ENCODE measurements at places on chromosomes 13 and 19. TPM values are rescaled to one million over a fixed set of nuclear protein-coding genes. Genes with fewer than 3 reads are reported as not detected.

The ZNF699 gene
- total RNA-seq: 23.7 TPM

The ZIM2 gene
- 0.07 TPM for total RNA-seq

The SIGLEC11 gene
- not detected for total RNA-seq

The ZNF99 gene
- under 0.01 TPM for total RNA-seq

The TICAM1 gene
- 19.2 TPM for total RNA-seq

The MYH14 gene
- total RNA-seq: 87.8 TPM

The FGF22 gene
- not detected for total RNA-seq

The GNG8 gene
- not detected for total RNA-seq

The CCDC70 gene
- total RNA-seq: not detected

The KIR3DL2 gene
- total RNA-seq: not detected

GRCh38 chr13:83453300-83453699 is 429.0 kb downstream of the SLITRK1 start:
- no peak for DNase-seq

DNA sequence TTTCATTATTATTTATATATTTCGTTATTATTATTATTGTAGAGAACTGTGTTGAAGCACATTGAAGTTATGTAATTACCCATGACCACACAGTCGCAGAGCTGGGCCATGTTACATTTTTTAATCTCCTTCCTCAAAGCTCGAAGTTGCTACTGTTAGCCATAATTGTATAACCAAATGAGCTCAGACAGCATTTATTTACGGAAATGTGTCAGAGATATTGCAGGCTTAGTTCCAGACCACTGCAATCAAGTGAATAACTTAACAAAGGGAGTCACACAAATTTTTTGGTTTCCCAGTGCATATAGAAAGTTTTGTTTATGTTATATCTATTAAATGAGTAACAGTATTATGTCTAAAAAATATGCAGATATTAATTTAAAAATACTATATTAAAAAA is 147.1 kb upstream of the SLITRK1 start:
- no peak for DNase-seq

DNA sequence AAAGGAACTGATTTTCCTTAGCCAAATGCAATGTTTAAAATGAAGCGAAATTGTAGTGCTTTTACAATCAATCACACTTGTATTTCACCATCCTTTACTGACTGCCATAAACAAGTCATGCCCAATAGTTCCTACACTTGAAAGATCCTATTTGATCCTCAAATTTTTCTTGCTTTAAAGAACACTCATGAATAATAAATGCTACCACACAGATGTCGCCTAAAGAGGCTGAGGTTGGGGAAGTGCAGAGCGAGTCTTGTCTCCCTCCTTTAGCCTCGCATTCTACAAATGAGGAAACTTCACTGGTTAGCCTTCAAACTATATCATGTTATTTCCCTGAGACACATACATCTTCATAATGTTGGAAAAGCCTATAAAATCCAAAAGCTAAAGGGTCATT is 18.7 kb upstream of the AMER2 start:
- no peak for DNase-seq

DNA sequence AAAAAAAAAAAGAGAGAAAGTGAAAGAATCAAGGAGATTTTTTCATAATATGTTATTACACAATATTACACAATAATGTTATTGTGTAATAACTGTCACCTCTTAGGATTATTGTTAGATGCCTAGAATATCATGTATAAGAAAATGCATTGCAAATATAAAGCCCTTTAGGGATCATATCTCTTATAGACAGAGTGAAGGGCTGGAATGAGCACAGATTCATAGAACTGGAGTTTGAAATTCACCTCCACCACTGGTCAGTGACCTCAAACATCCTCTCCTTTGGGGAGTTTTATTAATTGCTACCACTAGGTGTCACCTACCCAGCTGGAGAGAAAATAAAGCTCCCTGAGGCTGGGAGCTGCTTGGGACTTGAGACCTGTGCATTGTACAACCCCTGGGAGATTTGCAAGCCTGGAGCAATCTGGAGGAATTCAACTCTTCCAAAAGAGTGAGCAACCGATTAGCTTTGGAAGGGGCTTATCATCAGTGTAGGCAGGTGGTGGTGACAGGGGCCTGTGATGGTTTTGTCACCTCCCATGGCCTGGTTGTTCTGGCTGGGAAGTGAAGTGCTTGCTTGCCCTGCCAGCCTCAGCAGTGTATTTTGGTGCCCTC is 30.3 kb upstream of the FRY start:
- no peak for DNase-seq

- DNase-seq: peak; percentile 64
These were observed 607 bp upstream of the ZNF566 start for GRCh38 chr19:36489920-36490415.

DNA sequence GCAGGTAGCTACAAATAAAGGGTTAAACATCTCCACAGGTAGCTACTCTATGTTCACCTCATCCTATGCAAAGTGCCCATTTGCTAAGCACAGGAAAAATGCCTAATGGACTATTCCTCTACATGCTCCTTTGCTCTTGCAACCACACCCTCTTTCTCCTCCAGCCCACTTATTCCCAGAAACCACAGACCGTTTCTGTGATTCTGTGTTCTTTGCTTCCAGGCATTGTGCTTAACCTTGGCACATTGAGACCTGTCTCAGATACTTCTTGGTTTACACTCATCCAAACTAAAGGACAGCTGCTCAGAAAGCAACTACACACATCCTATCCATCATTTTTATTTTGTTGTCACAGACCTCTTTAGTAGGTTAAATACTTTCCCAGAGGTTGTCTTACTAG is 785.0 kb upstream of the MIR17HG start:
- DNase-seq: no peak

DNA sequence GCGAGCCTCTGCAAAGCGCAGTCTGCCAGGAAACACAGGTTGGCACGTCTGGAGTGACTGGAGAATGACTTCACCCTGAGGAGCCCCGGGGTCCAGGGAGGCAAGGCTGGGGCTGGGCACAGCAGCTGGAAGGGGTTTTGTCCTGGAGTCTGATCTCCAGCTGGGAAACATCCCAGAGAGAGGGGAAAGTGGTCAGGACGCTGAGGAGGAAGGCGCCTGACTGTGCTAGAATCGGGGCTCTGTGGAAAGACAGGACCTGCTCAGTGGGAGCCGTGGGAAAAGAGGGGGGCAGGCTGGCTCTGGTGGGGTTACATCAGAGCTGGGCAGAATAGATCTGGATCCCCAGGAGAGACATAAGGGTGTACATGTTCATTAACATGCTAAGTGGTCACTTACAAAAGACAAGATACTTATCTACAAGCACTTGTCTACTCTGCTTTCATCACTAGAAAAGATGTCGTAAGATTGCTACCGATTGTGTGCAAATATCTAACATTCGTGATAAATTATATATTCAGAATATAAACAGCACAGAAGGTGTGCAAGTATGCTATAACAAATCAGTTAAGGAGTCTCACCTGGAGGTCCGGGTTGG is 106.6 kb downstream of the COL4A1 start:
- DNase-seq: no peak

- no peak for DNase-seq
These were observed 393.5 kb downstream of the KLF12 start for GRCh38 chr13:73740666-73741065.

DNA sequence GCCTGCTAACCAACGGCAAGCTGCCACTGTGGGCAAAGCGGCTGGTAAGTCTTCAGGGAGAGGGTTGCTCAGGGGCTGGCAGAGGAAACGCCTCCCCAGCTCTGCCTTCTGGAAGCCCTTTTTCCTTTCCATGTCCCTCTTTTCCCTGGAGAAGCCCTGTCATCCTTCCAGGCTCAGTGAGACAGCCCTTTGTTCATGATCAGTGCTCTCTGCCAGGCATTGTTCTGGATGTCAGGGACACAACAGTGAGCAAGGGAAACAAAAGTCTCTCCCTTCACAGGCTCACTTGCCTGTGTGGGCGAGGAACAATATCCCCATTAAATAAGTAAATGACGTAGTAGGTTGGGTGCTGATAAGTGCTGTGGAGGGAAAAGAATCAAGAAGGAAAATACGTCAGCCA is 13.9 kb upstream of the OVOL3 start:
- no peak for DNase-seq

DNA sequence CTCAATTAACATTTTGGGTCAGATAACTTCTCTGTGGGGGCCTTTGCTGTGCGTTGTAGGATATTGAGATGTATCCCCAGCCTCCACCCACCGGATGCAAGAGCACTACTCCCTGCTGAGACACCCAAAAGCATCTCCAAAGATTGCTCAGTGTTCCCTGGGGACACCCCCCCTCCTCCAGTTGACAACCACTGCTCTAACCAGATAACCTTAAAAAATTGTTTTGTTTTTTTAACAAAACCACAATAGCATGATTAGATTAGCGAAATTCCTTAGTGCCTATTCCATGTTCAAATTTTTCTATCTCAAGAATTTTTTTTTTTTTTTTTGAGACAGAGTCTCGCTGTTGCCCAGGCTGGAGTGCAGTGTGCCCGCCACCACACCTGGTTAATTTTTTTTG is 2.6 kb upstream of the EPN1 start:
- no peak for DNase-seq

DNA sequence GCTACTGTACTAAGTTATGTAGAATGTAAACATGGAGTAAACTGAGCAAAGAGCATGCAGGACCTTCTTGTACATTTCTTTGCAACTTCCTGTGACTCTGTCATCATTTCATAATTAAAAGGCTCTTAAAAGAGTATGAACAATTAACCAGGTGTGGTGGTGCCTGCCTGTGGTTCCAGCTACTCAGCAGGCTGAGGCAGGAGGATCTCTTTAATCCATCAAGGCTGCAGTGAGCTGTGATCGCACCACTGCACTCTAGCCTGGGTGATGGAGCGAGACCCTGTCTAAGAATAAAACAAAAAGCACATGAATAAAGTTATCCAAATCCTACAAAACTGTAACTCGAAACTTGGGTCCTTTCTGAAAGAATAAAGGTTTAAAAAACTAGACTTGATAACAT is 5.8 kb upstream of the SPACA7 start:
- DNase-seq: no peak

GRCh38 chr19:50573741-50574461 is 5.7 kb upstream of the LRRC4B start:
- DNase-seq: no peak

- no peak for DNase-seq
These were observed 1189.9 kb downstream of the UQCRFS1 start for GRCh38 chr19:28023064-28023463.

- DNase-seq: peak; percentile 79
These were observed 49.1 kb upstream of the EHD2 start for GRCh38 chr19:47663911-47664771.

DNA sequence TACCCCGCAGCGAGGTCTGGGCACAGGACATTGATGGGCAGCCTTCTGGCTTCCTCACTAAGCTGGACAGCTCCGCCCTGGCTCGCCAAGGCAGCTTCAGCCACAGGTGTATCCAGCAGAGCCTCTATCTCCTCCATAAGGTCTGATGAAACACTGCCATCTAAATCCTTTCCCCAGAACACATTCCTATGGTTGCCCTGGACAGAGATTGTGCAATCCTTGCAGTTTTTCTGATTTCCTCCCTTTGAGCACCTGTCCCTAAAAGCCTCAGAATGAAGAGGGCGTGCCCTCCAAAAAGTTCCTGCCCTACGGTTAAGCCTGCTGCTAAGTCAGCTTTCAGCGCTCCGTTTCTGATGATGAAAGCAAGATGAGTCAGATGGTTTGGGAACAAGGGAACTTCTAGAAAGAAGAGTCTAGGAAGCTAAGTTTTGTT is 21.0 kb downstream of the CLEC4M start:
- peak; percentile 23 for DNase-seq

DNA sequence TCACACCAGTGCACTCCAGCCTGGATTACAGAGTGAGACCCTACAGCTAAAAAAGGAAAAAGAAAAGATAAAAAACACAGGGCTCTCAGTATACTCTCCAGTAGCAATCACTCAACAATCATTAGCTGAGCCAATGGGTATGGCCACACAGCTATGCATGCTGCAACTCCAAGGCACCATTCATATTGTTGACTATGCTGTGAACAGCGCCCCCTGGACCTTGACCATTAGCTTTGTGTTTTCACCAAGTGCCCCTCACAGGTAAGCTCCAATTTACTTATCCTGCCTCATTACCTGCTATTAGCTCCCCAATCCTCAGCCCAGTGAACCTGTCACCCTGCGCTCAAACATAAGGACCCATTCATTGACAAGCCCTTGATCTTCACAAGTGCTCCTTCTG is 35.8 kb downstream of the ZIC5 start:
- no peak for DNase-seq

DNA sequence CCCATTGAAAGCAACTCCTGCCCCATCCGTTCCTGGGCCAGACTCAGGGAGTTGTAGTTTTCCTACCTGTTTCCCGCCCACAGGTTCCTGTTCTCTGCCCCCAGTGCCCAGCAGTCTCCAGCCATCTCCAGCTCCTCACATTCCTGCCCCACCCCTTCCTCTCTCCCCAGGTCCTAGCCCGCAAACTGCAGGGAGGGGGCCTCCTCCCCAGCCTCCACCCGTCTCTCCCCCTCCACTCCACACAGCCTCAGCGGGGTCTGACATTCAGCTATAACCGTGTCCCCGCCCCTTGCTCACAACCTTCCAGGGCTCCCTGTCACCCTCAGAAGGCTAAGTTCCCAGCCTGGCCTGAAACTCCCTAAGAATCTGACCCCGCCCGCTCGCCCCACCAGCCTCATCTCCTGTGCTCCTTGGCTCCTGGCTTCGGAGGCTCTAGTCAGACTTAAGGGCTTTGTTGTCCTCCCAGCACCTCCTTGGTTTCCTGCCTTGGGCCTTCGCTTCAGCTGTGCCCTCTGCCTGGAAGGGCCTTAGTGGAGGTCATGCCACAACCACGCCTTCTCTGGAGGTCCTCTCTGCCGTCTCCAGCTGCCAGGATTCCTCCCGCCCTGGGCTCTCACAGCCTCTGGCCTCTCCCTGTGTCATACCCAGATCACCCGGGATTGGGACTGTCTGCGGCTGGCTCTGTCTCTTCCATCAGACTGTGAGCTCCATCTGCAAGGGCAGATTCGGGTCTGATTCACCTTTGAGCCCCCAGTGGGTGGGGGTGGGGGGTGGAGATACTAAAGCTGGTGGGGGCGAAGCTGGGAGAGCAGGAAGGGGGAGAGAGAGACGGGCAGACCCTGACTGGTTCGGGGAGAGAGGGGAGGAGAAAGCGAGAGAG is 5.1 kb upstream of the SPACA6 start:
- DNase-seq: no peak

GRCh38 chr13:109271555-109272541 is 514.5 kb downstream of the IRS2 start:
- no peak for DNase-seq

Measured in kidney epithelial cell (primary cell).